ENCODE measurements at places on chromosomes 7 and 10.

GRCh38 chr10:95600158-95600557 is 39.0 kb upstream of the SORBS1 start:
- no peak for DNase-seq

- DNase-seq: no peak
Measured at GRCh38 chr7:93147363-93147762, 822 bp downstream of the SAMD9L start.

DNA sequence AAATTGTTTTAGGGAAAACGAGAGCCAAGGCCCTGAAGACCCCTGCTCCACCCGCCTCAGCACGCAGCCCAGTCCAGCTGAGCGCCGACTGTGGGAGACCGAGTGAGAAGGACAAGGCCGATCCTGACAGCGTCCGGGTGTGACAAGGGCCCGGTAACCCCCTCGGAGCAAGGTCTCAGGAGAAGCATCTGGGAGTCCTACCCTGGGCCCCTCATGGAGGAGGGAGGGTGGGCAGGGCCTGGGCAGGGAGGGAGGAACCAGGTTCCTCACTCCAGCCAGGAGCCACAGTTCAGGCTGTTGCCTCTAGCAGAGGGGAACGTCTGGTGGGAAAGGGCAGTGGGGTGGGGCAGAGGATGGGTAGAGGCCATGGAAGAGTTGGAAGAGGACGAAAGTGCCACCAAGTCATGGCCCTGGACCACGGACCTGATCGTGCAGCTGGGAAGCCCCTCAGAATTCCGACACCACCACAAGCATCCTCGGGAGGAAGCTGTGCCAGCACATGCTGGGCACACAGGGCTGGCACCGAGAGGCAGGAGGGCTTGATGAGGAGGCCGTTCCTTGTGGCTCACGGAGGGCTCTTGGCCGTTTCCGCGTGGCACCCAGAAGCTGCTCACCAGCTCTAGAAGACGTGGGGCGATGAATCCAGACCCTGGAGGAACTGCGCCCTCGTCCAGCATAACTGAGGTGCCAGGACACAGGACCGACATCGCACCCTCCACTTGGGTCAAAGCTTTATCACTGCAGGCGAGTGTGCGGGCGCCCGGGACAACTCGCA is 2.2 kb upstream of the KNDC1 start:
- no peak for DNase-seq

GRCh38 chr7:5692112-5692844 is 89.2 kb downstream of the RNF216 start:
- peak; percentile 60 for DNase-seq

- peak; percentile 17 for DNase-seq
Measured at GRCh38 chr10:51073453-51074237, 642 bp upstream of the PRKG1 start.

GRCh38 chr7:31373337-31374289 is 33.1 kb upstream of the NEUROD6 start:
- DNase-seq: peak; percentile 54
